ENCODE measurements at places on chromosomes 13 and 19. TPM values are rescaled to one million over a fixed set of nuclear protein-coding genes. Genes with fewer than 3 reads are reported as not detected.

The RNF225 gene
- not detected for polyA plus RNA-seq

The CFAP97D2 gene
- not detected for polyA plus RNA-seq

The FOSB gene
- polyA plus RNA-seq: 41.0 TPM

The FAM83E gene
- not detected for polyA plus RNA-seq

The KLK3 gene
- not detected for polyA plus RNA-seq
